T-helper 17 cell (primary cell): ENCODE measurements at places on chromosomes 6 and 20.
A peak's percentile ranks its signal among the peaks of the same experiment; 100 is the strongest.

- no peak for DNase-seq
Observed at GRCh38 chr6:169251822-169252504, 1.7 kb downstream of the THBS2 start.

DNA sequence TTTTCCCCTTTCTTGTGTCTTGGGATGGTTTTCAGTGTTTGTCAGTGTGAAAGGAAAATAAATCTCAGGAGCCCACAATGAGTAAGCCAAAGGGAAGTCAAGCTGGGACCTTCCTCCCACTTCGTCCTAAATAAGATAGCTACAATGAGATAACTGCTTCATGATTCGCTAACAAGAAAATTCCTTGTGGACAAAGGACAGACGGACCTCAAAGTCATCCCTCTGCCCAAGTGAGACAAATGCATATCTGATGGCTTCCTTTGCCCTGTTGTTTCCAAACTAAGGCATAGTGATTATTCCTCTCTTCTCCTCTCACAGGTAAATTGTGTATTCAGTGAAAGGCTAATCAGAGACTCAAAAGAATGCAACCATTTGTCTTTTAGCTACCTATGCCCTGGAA is 26.1 kb upstream of the ADTRP start:
- DNase-seq: no peak

- no peak for DNase-seq
Observed at GRCh38 chr6:27295301-27296079, 16.6 kb downstream of the POM121L2 start.

DNA sequence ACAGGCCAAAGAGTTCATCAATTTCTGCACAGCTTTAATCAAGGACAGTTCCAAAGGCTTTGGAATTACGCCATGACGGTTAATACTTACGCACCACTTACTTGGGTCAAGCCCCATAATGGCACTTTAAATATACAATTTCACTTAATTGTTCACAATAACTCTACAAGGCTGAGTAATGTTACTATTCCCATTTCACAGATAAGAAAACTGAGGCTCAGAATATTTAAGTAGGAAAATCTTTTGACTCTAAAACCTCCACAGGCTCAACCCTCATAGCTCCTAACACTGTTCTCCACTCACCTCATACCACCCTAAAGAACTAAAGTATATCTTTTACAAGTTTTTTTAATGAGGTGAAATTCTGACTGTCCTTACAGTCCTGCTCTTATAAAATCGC is 91.9 kb upstream of the SAMD5 start:
- DNase-seq: no peak

- DNase-seq: no peak
Observed at GRCh38 chr20:21714297-21715192, 9.1 kb downstream of the PAX1 start.

DNA sequence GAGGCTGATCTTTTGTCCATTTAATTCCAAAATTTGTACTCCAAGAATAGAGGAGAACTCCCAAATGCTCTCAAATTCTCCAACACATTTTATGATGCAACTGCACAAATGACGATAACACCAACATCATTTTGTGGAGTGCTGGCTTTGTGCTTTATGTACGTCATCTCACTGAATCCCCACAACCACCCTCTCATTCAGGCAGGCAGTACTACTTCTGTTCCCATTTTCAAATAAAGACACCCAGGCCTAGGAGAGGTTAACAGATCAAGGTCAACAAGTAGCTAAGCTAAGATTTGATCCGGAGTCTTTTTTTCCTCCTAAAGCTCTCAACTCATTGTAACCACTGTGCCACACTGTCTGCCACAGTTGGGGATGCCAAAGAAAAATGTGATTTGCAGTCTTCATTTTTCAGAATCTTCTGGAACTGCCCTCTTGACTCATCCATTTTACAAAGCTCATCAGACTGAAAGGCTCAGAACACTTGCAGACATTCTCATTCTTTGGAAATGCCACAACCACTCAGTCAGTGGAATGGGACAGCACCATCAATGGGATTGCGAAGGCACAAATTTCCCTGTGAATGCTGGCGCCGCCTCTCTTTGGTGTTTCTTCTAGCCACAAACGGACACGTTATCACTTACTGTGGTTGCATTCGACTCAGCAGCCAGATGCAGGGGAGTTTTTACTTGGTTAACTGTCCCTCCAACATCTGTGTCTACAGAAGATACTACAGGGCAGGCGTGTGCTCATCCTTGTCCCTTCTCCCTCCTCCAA is 184.4 kb downstream of the GJA10 start:
- no peak for DNase-seq

- DNase-seq: no peak
Observed at GRCh38 chr6:168132531-168133167, 53.6 kb upstream of the FRMD1 start.

DNA sequence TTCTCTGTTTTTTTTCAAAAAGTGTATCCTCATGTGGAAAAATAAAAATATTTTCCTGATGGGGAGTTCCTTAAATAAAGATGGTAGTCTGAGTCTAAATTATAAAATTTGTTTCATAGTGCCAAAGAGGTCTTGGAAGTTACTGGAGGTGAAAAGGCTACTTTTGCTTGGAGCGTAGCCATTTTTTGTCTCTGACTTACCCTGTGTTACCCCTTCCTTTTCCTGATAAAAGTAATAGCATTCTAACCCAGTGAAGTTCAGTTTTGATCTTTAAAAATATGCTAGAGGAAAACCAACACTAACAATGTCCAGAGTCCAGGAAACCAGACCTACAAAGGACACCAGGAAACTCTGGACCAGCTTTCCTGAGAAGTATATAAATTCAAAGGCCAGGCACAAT is 112.2 kb upstream of the FOXO3 start:
- DNase-seq: no peak

- no peak for DNase-seq
Observed at GRCh38 chr6:85421972-85422371, 27.9 kb upstream of the NT5E start.

GRCh38 chr20:22918286-22918983 is 116.7 kb upstream of the SSTR4 start:
- DNase-seq: no peak

- peak; percentile 43 for DNase-seq
Observed at GRCh38 chr6:106511288-106512047, 117.8 kb downstream of the RTN4IP1 start.
